Ureter (tissue), 1 donor: ENCODE measurements at places on chromosomes 5 and 9. TPM values are rescaled to one million over a fixed set of nuclear protein-coding genes. Genes with fewer than 3 reads are reported as not detected.

GRCh38 chr9:116008278-116008677, 145.3 kb upstream of the PAPPA start:
- DNase-seq, result no peak

DNA sequence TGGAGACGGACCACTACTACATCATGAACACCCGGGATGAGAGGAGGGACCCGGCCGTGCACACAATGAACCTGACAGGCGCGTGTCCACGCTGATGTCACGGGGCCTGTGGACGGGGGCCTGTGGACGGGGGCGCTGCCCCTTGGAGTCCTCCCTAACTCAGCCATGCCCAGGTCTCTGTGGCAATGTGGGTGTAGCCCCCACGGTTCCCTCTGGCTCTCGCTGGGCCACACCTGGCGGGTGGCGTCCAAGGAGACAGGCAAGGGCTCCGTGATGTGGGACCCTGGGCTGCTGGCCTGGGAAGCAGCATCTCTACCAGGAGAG, 22.1 kb downstream of the PAEP start:
- DNase-seq, result no peak

- DNase-seq, result no peak
Measured at GRCh38 chr9:33117306-33117705, 40.8 kb upstream of the SMU1 start.

- DNase-seq, result no peak
Measured at GRCh38 chr9:95079461-95079860, 238.0 kb downstream of the FANCC start.

GRCh38 chr5:173653822-173654523, 37.5 kb upstream of the BOD1 start:
- DNase-seq, result no peak

GRCh38 chr5:10056228-10056760, 193.4 kb downstream of the ATPSCKMT start:
- no peak for DNase-seq

GRCh38 chr5:168172760-168173223, 118.7 kb upstream of the WWC1 start:
- no peak for DNase-seq

DNA sequence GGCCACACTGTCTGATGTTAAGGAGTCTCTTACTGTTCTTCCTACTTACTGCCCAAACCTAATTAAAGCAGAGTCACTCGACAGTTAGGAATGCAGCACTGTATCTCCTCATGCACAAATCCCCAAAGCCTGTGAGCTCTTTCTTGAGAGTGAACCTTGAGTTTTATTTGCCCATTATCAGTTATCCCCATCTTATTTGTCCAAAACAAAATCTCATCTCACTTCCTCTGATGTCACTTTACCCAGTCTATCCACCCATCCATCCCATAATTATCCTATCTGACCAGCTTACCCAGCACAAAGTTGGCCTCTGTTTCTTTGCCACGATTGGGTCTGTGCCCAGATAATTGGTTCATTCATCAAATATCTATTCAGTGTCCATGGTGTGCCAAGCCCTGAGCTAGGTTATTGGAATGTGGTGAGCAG, 250.8 kb downstream of the SLIT3 start:
- no peak for DNase-seq

GRCh38 chr9:4116071-4116581, 183.7 kb downstream of the GLIS3 start:
- DNase-seq, result no peak

GRCh38 chr5:171316258-171317121, 7.4 kb downstream of the TLX3 start:
- no peak for DNase-seq

- DNase-seq, result no peak
Measured at GRCh38 chr5:157219491-157220271, 39.0 kb downstream of the ITK start.

DNA sequence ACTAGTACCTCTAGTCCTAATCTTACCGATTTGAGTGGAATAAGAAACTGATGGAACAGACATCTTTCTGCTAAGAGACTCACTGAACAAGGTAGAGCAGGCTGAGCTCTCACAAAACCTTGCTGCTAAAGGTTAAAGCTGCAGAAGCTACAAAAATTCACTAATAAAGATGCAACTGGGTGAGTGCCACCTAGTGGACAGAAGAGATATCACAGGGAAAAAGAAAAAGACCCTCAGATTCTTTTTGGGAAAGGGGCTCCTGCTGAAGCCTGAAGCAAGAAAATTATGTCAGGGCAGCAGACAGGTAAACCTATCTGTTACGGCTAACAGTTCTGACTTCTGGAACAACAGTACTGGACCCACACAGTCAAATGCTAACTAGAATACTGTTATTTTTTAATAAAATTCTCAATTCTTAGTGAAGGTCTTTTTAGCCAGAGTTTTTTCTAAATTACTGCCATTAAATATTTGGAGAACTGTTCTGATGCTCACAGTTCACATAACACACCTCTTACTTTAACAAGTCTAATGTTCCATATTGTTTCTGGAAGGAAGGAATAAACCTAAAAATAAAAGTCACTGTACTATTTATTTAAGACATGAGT, 51.2 kb downstream of the DIAPH1 start:
- no peak for DNase-seq

DNA sequence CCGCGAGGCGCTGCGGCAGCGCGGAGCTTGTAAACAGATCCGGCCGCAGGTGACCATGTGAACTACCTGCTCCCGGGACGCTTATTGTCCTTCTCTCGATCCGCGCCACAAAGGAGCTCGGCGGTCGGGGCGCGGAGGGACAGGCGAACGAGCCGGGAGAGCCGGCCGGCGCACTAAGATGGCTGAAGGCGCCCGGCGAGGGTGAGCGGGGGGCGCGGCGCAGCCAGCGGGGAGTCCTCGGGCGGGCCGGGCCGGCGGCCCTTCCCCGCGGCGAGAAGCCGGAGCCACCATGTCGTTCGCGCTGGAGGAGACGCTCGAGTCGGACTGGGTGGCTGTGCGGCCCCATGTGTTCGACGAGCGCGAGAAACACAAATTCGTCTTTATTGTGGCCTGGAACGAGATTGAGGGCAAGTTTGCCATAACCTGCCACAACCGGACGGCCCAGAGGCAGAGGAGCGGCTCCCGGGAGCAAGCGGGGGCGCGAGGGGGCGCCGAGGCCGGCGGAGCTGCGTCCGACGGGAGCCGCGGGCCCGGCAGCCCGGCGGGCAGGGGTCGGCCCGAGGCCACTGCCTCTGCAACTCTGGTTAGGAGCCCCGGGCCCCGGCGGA, 535 bp downstream of the JMY start:
- no peak for DNase-seq

DNA sequence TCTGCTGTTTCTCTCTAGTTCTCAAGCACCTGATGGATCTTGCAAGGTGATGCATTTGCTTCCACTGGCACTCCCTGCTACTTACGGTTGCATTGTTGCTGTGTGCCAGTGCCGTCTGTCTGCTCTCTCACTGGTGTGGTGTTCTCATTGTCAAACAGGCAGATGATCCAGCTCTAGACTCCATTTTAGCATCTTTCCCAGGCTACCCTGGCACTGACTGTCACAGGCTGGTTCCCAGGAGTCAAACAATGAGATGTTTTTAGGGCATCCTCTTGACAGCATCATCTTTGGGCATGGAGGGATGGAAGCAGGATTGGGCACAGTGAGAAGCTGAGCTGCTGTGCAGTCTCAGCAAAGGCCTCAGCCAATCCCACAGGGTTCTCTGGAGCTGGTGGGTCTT, 12.9 kb downstream of the MTRR start:
- no peak for DNase-seq

DNA sequence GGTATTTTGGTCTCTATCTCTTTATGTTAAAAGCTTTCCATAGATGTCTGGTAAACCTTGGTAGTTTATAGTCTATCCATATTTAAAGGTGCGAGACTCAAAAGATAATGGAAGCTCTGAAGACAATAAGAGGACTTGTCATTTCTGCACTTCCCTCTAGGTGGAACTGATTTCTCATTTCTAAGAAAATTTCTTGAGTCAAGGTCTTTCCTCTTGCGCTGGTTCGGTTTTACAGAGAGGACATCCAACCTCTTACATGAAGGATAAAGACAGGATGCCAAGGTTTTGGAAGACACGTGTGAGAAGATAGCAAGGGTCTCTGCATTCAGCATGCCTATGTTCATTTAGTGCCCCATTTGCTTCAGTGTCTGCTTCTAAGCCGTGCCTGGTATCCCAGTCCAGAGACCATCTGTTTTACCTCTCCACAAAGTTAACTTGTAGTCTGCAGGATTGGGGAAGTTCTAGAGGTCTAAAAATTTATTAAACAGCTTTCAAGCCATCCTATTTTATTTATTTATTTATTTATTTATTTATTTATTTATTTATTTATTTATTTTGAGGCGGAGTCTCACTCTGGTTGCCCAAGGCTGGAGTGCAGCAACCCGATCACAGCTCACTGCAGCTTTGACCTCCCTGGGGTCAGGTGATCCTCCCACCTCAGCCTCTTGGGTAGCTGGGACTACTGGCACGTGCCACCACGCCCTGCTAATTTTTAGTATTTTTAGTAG, 41.6 kb downstream of the KIAA1191 start:
- DNase-seq, result no peak

GRCh38 chr5:32261198-32261597, 51.5 kb downstream of the MTMR12 start:
- DNase-seq, result no peak

- DNase-seq, result no peak
Measured at GRCh38 chr9:108528231-108528630, 327.6 kb downstream of the ACTL7B start.

GRCh38 chr5:12013351-12013750, 109.1 kb upstream of the CTNND2 start:
- DNase-seq, result no peak

- no peak for DNase-seq
Measured at GRCh38 chr9:129138144-129138462, 26.9 kb downstream of the PTPA start.

DNA sequence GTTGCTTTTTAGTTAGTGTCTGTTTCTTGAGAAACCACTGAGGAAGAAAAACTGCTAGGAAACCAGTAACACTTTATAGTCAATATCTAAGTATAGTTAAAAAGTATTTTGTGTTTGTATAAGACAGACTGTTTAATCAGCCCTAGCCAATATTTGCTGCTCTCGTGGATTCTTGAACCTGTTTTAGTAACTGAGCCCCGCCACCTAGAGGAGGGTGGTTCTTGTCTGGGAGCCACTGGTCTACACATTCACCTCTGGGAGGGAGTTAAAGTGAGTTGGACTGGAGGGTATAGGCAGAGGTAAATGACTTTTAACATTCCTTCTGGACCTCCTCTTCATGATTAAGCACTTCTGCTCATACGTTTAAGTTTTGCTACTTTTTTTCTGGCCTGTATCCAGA, 117.2 kb downstream of the SPATA31D1 start:
- no peak for DNase-seq

DNA sequence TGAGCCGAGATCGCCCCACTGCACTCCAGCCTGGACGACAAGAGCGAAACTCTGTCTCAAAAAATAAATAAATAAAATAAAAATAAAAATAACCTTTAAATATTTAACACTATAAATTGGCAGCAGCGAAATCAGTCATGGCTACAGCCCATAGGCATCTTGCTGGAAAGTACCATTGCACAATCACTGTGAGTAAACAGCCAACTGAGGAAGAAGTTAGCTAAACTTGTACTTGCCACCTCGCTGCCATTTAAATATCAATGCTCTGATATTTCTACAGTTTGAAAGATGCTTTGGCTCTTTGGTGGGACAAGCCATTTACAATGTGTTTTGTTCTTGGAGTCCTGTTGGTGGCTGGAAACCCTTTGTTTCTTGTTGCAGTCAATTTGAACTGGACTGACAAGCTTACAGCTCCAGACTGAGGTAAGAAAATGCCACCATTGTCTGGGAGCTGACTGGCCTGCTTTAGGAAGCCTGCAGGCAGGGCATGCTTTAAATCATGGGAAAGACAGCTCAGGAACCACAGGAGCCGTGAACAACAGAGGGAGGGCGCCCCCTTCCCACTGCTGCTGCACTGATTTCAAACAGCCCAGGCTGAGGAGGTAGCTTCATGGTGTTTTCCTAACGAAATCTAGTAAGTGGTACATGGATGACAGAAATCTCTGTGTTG, 322.8 kb upstream of the RFX3 start:
- no peak for DNase-seq

DNA sequence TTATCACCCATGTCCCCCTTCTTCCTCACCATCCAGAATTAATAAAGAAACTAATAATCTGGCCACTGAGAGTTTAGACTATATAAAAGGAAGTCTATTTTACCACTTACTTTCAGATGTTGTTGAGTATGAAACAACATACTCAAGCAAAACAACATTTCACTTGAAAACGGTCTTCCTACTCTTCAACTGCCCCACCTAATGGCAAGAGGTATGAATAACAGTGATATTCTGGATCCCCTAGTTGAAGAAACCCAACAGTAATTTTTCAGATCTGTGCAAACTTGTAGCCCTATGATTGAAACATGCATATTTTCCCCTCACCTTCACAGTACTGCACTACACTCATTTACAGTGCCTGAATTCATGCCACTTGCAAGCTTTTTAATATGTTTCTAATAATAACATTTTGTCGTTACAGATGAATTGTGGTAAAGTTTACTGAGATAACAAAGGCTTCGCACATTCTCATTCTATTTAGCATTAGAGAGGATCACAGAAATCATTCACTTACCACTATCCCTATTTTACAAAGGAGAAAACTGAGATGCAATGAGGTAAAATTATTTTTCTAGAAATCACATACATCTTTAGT, 267.9 kb upstream of the PDE4D start:
- DNase-seq, result no peak

- DNase-seq, result no peak
Measured at GRCh38 chr9:99907208-99907532, 716 bp downstream of the STX17 start.

GRCh38 chr9:116323571-116323970, 170.0 kb downstream of the PAPPA start:
- no peak for DNase-seq

GRCh38 chr5:66652818-66653217, 56.6 kb downstream of the MAST4 start:
- DNase-seq, result no peak

The GDA gene
- 6.6 TPM for total RNA-seq

The ANKRD31 gene
- 1.0 TPM for total RNA-seq

The HMCN2 gene
- total RNA-seq, result 9.5 TPM

The NMUR2 gene
- not detected for total RNA-seq

The DDX4 gene
- total RNA-seq, result not detected

The GPR151 gene
- total RNA-seq, result not detected

The POLR3G gene
- total RNA-seq, result 2.1 TPM

The FBXL7 gene
- total RNA-seq, result 12.3 TPM

The ARL10 gene
- 9.3 TPM for total RNA-seq
